ENCODE measurements at places on chromosomes 11 and 22. TPM values are rescaled to one million over a fixed set of nuclear protein-coding genes. Genes with fewer than 3 reads are reported as not detected.

Gene SLC43A3
- 32.3 TPM for total RNA-seq

Gene RAC2
- 30.2 TPM for total RNA-seq

Gene SLC22A6
- total RNA-seq = not detected

Gene KDM4D
- total RNA-seq = 0.77 TPM

Gene PDGFB
- 5.3 TPM for total RNA-seq

Measured in pericardium fibroblast (primary cell).